ENCODE measurements at places on chromosomes 16 and 17.

DNA sequence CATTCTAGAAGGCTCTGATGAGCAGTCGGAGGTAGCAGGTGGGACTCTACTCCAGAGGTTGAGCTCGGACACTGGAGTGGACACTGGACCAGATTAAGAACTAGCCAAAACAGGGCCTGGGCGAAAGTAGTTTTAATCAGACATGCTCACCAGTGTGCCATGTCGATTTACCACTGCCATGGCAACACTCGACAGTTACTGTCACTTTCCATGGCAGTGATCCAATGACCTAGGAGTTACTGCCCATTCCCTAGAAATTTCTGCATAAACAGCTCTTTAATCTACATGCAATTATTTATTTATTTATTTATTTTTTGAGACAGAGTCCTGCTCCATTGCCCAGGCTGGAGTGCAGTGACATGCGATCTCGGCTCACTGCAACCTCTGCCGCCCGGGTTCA, 7.2 kb upstream of the METTL9 start:
- DNase-seq = no peak

DNA sequence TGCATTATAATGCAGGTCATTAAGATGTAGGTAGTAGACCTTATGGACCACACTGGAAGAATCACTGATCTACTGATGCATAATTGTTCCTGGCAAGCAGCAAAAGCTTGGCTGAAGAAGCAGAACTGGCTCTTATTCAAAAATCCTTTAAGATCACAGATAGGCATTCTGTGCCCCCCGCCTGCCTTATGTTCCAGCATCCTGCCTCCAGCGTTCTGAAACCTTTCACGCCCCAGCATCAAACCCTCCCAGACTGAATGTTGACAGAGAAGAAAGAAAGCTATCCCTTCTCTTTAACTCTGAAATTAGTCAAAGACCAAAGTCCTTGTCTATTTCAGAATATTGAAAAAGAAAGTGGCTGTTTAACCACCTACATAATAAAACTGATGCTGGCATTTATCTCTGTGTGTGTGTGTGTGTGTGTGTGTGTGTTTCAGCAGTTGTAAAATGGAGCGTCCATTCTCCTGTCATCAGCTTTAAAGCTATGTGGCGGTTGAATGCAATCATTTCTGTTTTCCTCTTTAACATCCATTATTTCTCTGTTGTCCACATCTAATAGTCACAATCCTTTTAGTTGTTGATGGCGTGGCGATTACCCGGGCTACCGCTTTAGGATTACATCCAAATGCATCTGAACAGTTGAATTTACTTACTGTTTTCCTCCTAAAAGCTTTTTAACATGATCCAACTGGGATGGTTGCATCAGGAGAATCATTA, 350.4 kb downstream of the HS3ST4 start:
- DNase-seq = no peak

DNA sequence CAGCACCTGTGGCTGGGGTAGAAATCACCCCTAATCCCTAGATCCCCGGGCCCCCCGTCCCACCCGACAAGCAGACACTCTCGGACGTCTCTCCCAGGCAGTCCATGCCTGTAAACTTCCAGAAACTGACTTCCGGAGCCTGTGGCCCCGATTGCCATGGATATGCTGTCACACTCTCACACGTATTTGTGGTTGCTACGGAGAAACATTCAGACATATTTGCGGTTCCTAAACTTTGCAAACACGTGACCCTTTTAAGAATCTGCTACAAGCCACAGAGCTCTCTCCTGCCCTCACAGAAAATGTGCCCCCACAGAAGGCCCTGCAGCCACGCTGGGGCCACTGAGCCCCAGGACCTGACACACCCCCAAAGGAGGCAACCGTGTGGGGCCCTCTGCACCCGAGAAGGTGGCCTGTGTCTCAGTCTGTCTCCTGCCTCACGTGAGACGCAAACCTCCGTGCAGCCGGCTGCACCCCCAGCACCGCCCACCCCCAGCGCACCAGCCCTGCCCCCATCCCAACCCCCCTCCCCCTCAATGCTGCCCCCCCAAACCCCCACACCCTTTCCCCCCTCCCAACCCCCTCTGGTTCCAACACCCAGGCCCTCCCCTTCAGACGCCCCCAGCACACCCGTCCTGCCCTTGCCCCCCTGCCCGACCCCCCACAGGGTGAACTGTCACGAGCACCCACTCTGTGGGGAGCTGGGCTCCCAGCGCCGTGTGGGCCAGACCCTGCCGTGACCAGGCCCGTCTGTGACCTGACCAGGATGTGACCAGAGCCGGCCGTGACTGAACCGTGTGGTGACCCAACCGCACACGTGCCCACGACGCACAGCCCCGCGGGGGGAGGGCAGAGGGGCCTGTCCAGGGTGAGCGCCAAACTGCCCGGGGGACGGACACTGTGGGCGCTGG, 66.3 kb upstream of the METRNL start:
- no peak for DNase-seq

GRCh38 chr17:81396722-81397313, 1.6 kb downstream of the BAHCC1 start:
- no peak for DNase-seq

DNA sequence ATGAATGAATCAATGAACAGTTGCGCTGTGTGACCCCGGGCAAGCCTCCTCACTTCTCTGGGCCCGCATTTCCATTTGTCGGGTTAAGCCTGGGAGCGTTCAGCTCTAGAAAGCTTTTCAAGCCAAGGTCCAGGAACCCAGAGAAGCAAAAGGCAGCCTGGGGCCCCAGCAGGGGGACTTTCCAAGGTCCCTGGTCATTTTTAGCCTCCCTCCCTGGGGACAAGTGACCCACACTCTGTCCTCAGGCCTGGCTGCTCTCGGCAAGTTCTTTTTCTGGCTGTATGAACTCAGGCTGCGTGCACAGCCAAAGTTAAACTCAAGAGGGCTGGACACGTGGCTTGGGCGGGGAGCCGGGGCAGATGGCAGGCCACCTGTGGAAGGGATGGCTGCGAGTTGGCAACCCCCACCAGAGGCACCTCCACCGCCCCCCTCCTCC, 41.4 kb upstream of the CIBAR2 start:
- no peak for DNase-seq

DNA sequence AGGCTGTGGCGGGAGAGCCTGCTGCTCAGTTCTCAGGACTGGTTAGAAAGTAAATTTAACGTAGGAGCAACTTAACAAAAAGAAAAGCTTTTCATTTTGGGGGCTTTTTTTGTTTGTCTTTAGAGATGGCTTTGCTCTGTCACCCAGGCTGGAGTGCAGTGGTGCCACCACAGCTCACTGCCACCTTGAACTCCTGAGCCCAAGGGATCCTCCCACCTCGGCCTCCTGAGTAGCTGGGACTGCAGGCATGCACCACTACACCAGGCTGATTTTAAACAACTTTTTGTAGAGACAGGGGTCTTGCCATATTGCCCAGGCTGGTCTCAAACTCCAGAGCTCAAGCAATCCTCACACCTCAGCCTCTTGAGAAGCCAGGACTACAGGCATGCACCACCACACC, 205.0 kb downstream of the RPTOR start:
- DNase-seq = no peak

- DNase-seq = no peak
These were observed 53.5 kb downstream of the MARCHF10 start for GRCh38 chr17:62754631-62755030.

- DNase-seq = no peak
These were observed 51.7 kb upstream of the SEC14L1 start for GRCh38 chr17:77089124-77089490.

GRCh38 chr16:79703066-79703465, 102.5 kb upstream of the MAF start:
- no peak for DNase-seq

DNA sequence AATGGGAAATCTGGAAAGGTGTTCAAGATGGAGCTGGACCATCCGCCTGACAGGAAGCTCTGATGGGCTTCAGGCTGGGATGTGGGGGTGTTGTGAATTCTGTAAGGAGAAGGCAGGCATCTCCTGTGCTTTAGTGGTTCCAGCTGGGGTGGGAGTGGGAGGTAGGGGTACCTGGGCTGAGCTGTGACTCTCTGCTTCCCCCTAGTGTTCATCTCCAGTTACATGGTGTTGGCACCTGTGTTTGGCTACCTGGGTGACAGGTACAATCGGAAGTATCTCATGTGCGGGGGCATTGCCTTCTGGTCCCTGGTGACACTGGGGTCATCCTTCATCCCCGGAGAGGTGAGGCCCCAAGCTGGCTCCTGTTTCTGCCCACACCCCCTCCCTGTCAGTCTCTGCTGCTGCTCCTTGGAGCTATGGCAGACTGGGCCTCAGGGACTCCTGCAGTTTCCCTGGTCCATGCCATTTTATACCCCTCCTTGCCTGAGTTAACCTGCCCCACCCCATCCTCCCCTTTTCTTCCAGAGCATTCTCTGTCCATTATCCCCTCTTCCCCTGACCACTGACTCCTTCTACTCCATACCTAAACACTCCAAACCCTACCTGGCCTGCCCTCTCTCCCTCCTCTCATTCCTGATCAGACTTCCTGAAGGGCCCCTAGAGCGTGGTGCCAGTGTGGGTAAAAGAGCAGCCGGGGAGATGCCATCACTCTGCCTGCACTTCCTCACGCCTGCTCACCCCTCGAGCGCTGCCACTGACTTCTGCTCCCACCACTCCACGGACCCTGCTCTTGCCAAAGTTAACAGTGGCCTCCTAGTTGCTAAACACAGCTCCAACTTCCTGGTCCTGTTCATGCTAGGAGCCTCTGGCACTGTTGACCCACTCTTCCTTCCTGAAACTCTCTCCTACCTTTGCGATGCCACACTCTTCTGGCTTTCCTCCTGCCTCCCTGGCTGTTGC, 3.4 kb downstream of the SPNS1 start:
- no peak for DNase-seq

GRCh38 chr17:28719021-28719433, 758 bp upstream of the RPL23A start:
- DNase-seq = no peak

- no peak for DNase-seq
These were observed 32.7 kb upstream of the SLC6A2 start for GRCh38 chr16:55622930-55623561.

GRCh38 chr16:20673882-20674683, 23.4 kb downstream of the ACSM1 start:
- no peak for DNase-seq

DNA sequence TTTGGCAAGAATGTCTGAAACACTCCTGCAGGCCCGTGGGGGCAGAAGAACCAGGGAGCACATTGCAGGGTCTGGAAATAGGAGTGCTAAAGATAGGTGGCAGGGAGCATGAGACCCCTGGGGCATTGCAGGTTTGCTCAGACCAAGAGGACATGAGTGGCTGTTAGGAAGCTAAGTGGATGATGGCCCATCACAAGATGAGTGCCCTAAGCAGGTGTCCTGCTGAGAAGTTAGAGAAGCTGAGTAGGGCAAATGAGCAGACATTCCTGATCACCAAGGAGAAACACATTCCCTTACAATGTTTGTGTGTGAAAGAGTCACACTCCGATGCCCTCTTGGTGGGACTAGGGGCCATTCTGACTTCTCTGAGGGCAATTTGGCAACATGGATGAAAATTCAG, 9.9 kb downstream of the MLYCD start:
- no peak for DNase-seq

- no peak for DNase-seq
These were observed 23.3 kb downstream of the SLC38A7 start for GRCh38 chr16:58661199-58661830.

DNA sequence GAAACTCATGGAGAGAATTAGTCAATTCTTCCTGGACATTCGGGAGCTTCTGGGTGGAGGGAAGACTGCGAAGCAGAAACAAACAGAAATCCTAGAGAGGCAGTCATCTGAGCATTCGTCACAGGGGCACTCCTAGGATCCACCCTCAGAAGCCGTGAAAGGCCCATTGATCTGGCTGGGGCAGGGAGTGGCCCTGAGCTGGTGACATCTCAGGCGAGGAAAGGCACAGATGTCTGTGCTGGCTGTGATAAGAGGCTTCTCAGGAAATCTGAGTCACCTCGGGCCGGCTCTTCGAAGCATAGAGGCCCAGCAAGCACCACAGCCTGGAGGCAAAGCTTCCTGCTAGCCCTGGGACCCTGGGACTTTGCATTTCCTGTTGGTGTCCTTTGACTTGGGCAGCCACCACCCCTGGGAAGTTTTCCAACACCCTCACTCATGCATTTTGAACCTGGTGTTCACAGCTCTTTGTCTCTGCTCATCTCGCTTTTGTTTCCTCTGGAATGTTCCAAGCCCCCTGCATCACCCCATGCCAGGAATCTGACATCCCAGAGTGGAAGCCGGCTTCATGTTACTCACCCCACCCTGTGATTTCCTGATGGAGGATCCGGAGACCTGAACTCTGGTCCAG, 23.3 kb upstream of the CDRT4 start:
- no peak for DNase-seq

- no peak for DNase-seq
These were observed 103.4 kb downstream of the ZNF778 start for GRCh38 chr16:89320782-89321501.

DNA sequence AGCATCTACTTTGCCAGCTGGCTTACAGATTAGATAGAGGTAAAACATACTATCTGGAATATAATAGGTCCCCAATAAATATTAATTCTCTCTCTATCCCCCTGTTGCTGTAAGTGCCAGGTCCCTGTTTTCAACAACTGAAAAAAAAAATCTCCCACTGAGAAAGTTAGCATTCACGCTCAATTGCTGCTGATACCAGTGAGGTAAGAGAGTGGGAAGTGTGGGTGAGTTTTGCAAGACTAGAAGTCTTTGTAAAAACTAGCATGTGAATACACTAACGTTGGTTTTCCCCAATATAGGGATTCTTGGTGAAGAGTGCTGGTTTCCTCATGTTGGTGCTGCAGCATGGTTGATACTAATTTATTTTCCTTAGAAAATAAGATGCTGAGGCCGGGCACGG, 11.7 kb upstream of the TAOK1 start:
- no peak for DNase-seq

DNA sequence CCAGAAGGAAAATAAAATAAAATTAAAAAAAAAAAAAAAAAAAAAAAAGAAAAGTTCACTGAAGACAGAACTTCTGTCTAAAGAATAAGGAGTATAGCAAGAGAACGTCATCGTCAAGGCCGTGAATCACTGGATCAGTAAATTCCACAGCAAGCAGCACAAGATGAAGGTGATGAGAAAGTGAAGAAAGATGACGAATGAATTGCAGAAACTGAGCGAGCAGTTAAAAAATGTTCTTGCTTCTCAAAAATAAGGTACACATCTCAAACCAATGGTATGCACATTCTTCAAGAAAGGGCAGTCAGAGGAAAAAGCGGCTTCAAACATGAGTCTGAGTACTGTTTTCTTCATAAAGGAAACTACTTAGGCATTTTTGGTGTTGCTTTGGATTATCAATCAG, 104.7 kb downstream of the SMG6 start:
- DNase-seq = no peak

Data from stimulated activated CD8-positive, alpha-beta memory T cell treated with anti-CD3 and anti-CD28 coated beads, Interleukin-7, amount 100 ng/mL, for 1 hour (primary cell).